Stimulated activated CD4-positive, alpha-beta T cell treated with anti-CD3 and anti-CD28 coated beads, Interleukin-15, amount 100 ng/mL, for 48 hours (primary cell): ENCODE measurements at places on chromosomes 5 and 9.

- no peak for DNase-seq
Observed at GRCh38 chr5:115962565-115963402, 509 bp downstream of the LVRN start.

DNA sequence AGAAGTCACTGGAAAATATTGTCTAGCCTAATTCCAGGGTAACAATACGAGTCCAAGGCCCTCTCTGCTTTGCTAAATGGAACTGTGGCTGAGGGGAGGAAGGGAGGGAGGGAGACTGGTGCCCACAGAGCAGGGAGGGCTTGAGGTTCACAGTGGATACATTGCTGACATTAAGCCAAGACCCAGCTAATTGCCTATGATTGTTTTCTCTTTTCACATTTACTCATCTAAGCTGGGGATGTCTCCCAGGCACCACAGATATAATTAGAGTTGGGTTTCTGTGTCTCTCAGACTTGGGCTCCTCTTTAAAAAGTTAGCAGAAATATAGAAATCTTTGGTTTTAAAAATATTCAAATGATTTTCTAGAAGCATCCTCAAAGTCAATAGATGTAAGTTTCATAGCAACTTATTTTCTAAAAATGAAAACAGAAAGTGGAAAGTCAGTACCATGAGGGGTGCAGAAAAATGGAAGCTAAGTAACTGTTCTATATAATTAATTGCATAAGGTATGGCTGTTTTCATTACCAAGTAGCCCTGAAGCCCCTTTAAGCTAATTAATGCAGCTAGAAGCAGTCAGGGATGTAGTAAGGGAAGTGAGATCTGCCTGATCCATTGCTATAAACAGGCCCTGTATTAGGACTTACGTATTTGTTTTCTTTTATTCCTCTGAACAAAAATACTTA lies 259.8 kb downstream of the NDUFS4 start:
- DNase-seq = no peak

- no peak for DNase-seq
Observed at GRCh38 chr5:155147222-155147621, 133.7 kb downstream of the KIF4B start.

GRCh38 chr9:7729371-7730163 lies 70.0 kb downstream of the DMAC1 start:
- no peak for DNase-seq

DNA sequence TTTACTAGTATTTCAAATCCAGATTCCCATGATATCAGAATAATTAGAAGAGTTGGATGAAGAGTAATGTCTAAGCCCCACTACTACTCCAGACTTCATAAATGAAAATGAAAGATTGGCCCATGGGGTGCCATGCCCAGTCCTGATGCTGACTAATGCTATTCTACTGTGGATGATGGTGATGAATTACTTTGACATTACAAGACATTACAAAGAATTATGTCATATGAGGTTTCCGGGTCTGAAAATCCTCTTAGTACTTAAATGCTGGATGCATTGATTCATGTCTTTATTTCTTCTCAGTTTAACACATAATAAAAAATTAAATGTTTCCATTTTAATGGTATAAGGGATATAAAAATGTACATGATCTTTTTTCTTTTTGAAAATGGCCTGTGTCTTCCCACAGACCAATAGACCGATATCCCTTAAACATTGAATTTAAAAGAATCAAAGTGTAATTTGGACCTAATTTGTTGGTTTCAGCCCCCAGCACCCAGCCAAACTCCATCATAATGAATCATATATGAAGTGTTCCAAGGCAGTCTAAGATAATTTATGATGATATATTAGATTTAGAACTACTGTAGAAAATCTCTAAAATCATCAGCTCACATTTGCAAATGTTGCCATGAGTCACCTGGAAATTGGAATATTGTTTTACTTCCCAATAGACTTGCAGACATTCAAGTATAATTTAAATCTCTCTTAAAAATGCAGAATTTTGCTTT lies 223.6 kb upstream of the SGCD start:
- DNase-seq = no peak

- DNase-seq = no peak
Observed at GRCh38 chr9:68931821-68932220, 82.1 kb downstream of the PRKACG start.

GRCh38 chr9:2017331-2018161 lies 2.4 kb downstream of the SMARCA2 start:
- DNase-seq = peak; percentile 52

DNA sequence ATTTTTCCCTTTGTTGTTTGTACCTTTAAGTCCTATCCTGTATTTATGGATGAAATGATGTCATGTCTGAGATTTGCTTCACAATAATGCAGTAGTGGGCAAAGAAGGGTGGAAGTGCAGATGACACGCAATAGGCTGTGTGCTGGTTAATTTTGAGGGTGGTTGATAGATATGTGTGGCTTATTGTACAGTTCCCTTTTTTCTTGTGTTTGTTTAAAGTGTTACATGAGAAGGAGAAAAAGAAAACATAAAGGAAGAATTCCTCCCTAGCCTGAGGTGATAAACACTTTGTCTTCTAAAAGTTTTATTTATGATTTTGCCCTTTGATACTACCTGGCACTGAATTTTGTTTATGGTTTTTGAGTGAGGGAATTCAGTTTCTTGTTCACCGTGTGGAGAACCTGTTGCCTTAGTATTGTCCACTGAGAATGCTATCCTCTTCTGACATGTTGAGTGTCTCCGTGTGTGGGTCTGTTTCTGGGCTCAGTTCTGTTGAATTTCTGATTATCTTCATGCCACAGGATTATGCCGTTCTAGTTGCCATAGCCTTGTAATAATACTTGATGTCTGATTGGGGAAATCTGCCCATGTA lies 52.3 kb upstream of the FAM120AOS start:
- no peak for DNase-seq

- no peak for DNase-seq
Observed at GRCh38 chr9:107306308-107306707, 23.2 kb downstream of the RAD23B start.

DNA sequence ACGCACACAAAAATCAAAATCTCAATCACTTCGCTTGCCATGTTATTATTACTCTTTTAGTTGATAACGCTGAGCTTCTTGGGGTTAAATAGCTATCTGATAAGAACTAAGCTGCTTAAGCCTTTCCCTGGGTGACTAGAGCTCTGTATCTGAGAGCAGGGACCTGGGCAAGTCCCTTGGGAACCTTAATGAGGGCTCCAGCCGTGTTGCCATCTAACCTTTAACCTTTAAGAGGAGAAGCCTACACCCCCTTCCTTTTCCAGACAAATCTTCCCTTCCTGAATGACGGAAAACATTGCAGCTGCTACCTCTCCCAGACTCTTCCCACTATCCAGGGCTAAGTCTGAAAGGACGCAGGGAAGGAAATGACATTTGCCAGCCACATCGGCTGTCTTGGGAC lies 216.5 kb upstream of the RAI14 start:
- no peak for DNase-seq
